ENCODE measurements at places on chromosomes 6 and 20.
A peak's percentile ranks its signal among the peaks of the same experiment; 100 is the strongest.

- DNase-seq = no peak
Measured at GRCh38 chr6:37160922-37161778, 8.8 kb upstream of the PIM1 start.

DNA sequence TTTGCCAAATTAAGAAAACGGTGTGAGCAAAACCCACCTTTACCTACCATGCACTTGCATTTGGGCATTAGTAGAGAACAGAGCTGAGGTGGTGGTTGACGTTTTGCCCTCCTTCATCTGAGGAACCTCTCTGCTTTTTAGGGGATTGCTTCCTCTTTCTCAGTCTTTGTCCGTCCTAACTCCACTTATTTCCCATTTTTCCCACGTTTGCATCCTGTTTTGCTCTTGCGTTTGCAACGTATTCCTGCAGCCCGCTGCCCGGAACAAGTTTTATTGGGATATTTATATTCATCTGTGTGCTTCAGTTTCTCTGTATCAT lies 374 bp upstream of the SERINC1 start:
- no peak for DNase-seq

- no peak for DNase-seq
Measured at GRCh38 chr20:4774207-4774606, 52.5 kb downstream of the PRND start.

- no peak for DNase-seq
Measured at GRCh38 chr6:166333172-166333995, 9.0 kb downstream of the SFT2D1 start.

- peak; percentile 72 for DNase-seq
Measured at GRCh38 chr20:24917797-24918578, 31.1 kb upstream of the CST7 start.

DNA sequence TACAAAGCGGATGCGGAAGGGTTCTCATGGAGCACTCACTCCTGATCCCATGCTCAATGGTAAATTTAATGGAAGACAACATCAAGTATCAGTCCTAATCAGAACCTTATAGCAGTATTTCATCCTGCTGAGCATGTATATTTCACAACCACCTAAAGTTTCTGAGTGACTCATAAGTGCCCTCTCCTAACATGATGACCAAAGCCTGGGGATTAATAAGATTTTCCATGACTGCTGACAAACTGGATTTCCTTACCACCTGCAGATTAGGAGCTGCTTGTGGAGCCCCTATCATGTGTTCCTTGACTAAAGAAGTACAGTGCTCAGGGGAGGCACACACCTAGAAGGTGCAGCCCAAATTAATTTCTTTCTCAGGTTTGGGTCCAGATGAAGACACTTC lies 112.8 kb downstream of the INSM1 start:
- peak; percentile 16 for DNase-seq

DNA sequence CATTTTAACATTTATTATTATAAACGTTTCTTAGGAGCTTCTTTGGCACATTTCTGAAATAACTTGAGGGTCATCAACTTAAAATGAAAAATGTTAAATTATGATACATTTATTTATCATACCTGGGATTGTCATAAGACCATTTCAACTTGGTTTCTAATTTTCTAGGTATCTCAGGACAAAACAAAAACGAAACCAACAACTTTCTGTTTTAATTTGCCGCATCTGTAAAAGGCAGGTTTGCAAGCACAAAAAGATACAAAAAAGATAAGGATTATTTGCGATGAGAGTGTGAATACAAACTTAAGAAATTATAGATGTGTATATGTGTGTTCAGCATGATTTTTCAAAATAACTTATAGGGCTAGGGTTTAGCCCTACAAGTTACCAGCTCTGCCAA lies 395.0 kb upstream of the RUNX2 start:
- DNase-seq = no peak

DNA sequence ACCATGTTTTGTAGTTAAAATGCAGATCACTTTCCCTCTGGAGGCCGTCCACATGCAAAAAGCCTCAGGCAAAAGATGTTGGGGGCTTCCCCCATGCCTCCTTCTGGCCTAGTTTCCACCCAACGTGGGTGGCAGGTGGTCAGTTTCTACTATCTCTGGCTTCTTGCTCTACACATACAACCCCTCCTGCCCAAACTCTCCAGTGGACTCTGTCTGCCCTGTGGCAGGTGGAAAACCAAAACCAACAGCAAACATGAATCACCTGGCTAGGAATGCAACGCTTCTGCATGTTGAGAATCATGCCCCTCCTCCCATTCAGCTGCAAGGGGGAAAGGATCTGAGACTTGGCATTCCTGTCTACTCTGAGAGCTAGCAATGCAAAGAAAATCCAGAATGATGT lies 94.8 kb downstream of the MBOAT1 start:
- no peak for DNase-seq

DNA sequence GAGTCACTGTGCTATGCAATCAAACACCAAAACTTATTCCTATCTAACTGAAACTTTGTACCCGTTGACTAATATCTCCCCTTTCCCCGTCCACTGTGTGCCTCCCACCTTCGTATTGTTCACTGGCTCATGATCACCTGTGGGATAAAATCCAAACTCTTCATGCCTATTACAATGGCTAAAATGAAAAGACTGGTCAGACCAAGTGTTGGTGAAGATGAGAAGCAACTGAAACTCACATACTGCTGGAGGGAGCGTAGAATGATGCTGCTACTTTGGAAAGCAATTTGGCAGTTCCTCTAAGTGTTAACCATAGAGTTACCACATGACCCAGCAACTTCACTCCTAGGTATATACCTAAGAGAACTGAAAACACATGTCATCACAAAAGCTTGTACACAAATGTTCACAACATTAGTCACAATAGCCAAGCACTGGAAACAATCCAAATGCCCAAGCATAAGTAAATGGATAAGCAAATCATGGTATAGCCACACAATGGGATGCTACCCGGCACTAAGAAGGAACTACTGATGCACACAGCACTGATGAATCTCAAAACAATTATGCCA lies 13.1 kb downstream of the RPS10 start:
- no peak for DNase-seq

DNA sequence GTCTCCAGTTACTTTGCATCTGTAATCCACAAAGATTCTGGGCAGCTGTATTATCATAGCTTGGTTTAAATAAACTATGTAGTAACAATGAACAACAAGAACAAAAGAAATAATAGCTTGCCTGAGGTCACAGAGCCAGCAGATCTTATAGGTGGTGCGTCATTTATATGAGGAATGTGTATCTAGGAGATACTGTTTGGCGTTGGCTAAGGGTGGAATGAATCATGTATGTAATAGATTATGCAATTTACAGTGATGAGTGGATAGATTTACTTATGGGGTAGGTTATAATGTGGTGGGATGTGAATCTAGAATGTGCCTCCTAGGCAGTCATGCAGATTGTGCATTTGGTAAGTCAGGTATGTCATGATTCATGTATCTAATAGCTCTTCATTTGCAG lies 42.8 kb downstream of the HNF4A start:
- no peak for DNase-seq

DNA sequence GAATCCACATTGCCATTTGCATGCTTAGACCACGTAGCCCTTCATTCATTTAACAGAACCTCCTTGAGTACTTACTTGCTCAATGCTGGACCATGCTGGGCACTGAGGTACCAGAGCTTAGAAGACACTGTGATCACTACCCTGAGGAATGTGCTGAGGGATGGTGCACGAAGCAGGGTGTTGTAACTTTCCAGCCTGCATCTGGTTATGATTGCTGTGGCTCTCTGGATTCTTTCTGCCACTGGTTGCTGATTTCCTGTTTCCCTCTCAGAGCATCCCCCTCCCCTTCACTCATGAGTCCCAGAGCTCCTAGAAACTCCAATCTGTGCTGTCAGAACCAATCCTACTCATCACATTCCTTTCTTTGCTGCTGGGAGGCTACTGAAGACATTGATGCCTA lies 537.4 kb downstream of the PTPRT start:
- no peak for DNase-seq

DNA sequence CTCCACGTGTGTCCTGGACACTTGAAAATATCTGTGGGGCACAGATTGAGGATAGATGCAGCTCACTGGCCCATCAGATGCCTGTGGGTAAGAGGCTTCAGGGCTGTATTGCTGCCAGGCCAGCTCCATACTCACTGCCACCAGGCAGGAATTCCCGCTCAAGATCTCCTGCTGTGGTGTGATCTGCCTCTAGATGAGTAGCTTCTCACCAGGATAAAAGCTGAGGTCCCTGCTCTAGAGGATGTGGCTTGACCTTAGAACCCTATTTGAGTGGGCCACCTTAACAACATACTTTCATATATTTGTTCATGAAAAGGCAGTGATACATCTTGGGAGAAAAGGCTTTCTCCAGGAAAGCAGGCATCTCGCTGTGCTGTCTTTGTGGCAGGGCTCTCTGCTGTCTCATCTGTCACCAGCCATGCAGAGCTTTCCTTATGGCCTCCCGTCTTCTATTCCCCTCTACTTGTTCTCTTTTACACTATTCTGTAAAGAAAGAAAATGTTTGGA lies 165.7 kb upstream of the RNF217 start:
- no peak for DNase-seq

GRCh38 chr20:12241065-12241464 lies 323.4 kb downstream of the BTBD3 start:
- no peak for DNase-seq

DNA sequence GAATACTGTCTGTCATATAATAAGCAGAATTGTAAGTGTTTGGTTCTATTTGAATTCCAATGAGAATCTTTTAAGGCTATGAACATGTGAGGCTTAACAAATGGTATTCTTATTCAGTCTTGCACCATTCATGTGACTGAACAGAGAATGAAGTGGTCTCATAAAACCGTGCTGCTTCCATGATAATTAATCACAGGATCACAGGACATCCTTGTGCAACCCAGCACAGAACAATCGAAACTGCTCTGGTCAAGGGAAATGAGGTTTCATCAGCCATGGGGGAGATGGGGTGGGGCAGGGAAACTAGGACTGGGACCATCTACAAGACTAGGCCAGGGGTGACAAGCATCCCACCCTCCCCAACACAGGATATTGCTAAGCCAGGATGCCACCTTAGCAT lies 6.0 kb downstream of the PPIL6 start:
- DNase-seq = no peak

GRCh38 chr6:41713650-41714291 lies 21.6 kb downstream of the TFEB start:
- DNase-seq = no peak

DNA sequence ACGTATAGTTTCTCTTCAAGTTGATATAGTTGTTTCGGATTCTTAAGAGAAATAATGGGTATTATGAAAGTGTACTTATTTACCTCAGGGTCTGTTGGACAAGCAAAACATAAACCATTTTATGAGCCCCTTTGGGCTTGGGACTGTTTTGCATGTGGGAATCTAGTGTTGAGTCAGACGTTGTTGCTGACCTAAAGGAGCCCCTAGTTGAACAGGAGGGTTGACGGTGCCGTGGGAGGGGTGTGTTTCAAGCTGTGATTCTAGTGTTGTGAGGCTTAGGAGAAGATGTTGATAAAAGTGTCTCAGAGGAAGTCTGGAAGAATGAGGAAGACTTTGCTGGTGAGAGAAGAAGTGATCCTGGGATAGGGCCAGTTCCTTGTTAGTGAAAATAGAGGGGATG lies 140.0 kb downstream of the ARID1B start:
- no peak for DNase-seq

DNA sequence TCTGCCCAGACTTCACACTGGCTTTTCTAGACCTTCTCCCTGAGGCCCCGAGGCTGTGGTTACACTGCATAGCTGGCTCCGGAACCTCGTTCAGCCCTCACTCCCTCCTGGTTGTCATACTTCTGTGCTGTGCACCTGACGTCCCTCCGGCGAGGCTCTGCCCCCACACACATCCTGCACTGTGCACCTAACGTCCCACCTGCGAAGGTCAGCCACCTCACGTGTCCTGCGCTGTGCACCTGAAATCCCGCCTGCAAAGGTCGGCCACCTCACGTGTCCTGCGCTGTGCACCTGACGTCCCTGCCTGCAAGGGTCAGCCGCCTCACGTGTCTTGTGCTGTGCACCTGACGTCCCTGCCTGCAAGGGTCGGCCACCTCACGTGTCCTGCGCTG lies 111.0 kb upstream of the FRMD1 start:
- no peak for DNase-seq

DNA sequence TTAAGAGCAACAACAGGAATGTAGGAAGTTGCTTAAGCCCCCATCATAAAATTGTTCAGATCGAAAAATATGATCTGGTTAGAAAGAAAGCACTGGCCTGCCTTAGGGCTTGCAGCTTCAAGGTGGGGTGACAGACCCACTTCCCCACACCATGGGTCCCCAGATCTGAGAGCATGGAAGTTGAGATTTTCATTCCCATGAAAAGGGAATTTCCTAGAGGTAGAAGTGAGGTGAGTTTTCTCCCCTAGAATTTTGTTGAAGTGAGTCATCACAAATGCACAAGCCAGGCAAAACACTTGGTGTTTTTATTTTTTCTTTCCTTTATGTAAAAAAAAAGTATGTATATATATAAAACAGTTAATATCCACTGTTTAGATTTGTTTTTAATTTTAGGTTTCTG lies 213.6 kb upstream of the SUPT3H start:
- no peak for DNase-seq

DNA sequence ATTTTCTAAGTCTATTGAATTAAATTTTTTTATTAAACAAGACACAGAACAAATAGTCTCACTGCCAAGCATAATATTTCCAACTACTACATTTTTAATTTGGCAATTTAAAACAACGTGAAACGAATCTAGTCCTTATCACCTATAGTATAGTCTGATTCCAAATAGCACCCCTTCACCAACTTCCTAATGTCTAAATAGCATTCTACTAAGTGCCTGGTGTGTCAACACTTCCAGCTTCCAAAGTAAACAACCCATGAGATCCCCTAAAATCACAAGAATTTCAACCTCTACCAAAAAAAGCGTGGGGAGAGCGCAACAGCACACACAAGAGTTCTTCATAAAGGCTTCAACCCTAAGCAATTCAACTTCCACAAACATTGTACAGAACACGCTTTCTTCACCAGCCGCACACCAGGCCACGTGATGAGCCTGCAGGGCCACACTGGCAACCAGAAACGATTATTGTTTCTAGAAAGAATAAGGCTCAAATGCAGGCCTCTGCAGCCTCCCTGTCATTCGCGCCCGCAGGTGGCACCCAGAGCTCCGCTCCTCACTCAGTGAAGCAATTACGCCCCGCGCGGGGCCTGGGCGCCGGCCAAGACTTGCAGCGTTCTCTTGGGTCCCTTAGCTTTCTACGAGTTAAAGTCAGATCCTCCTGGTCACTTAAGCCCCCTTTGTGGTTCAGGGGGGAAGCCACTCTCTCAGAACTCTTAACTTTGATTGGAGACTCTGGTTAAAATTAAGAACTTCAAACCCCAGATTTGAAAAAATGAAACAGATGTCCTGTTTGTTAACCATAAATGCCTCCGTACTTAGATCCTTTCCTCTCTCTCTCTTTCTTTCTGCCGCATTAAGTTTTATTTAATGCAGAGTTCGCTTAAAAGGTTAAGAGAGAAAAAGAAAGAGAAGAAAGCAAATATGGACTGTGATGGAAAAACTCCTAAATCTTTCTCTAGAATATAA lies 18.3 kb downstream of the SIM1 start:
- no peak for DNase-seq

DNA sequence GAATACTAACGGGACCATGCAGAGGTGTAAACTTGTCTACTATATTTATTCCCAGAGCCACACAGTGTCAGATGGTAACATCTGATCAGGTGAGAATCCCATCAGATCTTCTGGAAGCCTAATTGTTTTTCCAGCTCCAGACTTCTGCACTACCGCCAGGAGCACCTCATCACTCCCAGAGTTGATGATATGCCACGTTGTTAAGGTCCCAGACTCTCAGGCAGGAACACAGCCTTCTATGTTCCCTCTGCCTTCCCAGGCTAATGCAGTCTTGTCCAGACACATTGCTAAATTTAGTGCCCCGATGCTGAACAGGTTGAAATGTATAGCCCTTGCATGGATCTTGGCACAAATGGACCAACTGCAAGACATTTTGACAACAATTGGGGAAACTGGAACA lies 86.2 kb downstream of the PROKR2 start:
- no peak for DNase-seq

All from amniotic stem cell (primary cell).